ENCODE measurements at places on chromosomes 13 and 19.

- DNase-seq = no peak
Observed at GRCh38 chr13:83692800-83693199, 189.5 kb downstream of the SLITRK1 start.

DNA sequence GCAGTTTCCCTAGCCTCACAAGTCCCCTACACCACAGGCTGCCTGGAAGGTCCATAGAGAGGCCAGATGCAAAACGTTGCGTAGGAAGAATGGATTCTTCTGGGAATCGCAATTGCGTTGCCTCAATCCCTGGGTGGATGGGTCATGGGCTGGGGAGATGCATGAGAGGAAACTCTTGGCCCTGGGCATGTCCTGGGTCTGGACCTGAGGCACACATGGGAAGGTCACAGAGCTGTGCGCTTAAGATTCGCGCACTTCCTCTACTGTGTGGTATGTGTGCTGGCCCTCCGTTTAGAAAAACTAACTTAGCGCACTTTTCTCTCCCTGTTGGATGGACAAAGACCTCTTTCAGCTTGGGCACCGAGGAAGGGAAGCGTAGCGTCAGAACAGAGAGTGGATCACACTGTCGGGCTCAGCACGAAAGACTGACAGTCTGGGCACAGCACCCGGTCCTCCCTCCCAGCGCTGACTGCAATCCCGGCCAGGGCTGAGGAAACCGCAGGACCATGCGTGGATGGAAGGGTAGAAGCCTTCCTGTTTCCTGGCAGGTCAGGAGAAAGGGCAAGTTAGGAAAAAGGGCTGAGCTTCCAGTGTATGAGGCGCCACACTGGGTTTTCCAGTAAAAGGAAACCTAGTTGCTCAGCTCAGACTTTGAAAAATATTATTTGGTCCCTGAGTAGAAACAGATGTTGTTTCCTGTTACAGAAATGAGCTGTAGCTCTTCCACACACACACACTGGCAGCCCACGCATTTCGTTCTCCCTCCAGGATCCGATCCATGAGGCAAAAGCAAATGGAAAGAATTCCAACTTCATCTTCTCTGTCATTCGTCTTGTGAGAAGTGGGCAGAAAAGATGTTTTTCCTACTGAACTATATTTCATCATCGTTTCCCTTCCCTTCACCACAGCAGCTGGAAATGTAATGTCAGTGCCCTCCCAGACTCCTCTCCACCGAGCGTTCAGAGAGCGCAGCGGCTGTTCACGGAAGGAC, 86.0 kb downstream of the ING1 start:
- peak; percentile 89 for DNase-seq

GRCh38 chr13:93882086-93882651, 597.3 kb downstream of the DCT start:
- DNase-seq = no peak

DNA sequence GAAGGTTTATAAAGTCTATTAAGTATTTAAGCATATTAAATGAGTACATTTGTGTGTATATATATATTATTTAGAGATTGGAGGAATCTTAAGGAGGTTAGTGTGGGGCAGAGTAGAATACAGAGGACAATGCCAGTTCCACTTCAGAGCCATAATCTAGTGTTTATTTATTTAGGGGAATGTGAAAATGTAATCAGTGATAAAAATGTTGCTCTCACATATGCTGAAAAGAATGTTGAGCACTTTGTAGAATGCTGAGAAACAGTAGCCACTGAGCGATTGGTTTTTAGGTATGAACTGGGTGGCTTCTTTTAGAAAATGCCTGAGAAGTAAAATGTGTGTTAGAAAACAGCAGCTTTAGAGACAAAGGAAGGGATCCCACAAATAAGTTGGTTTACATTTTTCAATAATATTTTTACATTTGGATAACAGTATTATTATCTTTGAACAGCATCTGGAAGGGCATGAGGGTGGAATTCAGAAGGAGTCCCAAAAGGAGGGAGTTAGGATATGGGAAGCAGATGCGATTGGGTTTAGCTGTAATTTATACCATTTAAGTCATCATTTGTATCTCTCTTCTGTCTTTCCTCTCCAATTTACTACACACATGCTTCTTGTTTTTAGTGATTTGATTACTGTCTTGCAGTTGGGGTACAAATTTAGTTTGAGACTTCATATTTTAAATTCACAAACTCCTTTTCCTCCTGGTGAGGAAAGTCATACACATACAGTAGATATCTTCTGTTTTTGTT, 68.6 kb downstream of the NDFIP2 start:
- peak; percentile 21 for DNase-seq

- DNase-seq = peak; percentile 36
Observed at GRCh38 chr13:95921485-95921884, 131.7 kb downstream of the UGGT2 start.
